ENCODE measurements at places on chromosomes 7 and 10.

GRCh38 chr7:41912851-41913567, 210.1 kb upstream of the INHBA start:
- no peak for DNase-seq

DNA sequence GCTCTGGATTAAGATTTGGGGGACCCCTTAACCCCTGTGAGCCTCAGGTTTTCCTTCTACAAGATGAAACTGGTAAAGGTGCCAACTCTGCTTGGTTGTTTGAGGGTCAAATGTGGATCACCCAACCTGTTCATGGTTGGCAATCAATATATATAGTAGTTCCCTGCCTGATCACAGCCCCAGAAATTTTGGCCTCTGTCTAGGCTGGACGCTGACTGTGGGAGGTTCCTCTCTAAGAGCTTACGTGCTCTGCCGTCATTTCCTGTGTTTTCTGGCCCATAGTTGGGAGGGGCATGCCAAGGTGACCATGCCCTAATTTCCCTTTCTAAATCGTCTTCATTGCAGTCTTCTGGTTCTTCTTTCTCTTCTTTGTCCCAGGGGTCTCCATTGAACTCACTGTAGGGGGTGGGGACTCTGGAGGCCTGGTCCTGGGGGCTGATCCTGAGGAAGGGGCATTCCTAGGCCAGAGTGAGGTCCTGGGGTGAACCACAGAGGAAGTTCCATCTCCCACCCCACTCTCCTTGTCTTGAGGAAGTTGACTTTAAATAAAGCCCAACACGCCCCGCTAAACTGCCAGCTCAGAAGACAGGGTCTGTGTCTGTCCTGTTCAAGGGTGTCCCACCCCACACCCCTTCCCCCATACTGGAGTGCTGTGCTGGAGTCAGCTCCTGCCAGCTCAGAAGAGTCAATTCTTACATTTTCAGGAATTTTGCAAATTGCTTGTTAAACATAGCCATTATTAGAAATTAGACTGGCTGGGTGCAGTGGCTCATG, 98.9 kb upstream of the SDK1 start:
- no peak for DNase-seq

DNA sequence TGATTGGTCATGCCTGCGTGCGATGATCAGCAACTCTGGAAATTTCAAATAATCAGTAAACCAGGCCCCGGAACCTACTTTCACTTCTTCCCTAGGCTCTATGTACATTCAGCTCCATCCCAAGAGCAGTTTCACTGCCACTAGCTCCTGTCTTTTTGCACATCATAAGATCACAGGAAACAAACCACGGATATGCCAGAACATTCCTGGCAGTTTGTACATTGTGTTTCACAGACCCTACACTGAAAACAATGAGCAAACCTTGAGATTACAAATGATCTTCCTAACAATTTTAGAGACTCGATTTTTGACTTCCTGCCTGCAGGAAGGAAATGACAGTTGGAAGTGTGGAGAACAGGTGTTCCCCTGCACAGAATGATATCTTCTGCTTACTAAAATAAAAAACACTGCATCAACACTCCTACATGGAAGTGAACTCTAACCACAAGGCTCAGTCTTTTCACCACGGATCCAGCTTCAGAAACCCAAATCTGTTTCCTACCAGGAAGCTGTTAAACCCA, 7.6 kb upstream of the TMEM236 start:
- DNase-seq: no peak

DNA sequence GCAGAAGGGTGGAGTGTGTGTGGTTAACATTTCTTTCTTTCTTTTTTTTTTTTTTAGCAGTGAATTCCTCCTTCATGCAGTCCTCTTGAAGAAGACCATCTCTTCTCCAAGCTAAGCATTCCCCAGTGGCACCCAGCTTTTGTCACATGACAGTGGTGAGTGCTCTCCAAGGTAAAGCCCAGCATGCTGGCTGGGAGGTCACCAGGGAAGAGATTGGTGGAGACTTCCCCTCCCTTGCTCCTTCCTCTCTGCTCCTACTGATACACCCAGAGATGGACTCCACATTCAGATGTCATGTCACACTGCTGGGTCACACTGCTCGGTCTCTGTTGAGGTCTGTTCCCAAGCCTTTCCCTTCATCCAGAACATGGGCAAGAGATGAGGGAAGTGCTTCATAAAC, 55.3 kb downstream of the FRMPD2 start:
- no peak for DNase-seq

DNA sequence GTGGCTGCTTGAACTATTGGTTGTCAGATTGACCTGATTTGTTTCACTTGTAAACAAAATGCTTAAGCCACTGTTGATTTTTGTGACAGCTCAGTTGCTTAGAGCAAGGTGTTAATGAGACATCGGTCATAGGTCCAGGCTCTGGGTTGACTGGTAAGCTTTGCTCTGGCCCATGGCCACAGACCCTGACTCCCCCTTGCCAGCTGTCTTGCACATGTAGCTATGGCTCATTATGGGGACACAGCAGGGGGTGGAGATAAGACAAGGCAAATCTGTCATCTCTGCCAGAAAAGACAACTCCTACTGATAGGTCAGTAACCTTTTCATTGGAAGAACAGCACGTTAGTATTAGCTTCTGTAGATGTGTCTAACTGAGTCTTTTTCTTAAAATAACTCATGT, 95.3 kb downstream of the KAT6B start:
- DNase-seq: no peak

GRCh38 chr10:61751599-61751998, 88.9 kb downstream of the CABCOCO1 start:
- DNase-seq: no peak

- no peak for DNase-seq
These were observed 280 bp downstream of the DNAAF5 start for GRCh38 chr7:726854-727103.

GRCh38 chr7:24885716-24886115, 94.3 kb downstream of the OSBPL3 start:
- no peak for DNase-seq
